ENCODE measurements at places on chromosomes 4 and X. TPM values are rescaled to one million over a fixed set of nuclear protein-coding genes. Genes with fewer than 3 reads are reported as not detected.

WDR19 gene
- polyA plus RNA-seq = 7.1 TPM

SHROOM4 gene
- polyA plus RNA-seq = 1.8 TPM

FUNDC2 gene
- 386 TPM for polyA plus RNA-seq

EPHA5 gene
- not detected for polyA plus RNA-seq

LINC00632 gene
- polyA plus RNA-seq = 0.32 TPM
